T-helper 17 cell (primary cell): ENCODE measurements at places on chromosomes 4 and X.

DNA sequence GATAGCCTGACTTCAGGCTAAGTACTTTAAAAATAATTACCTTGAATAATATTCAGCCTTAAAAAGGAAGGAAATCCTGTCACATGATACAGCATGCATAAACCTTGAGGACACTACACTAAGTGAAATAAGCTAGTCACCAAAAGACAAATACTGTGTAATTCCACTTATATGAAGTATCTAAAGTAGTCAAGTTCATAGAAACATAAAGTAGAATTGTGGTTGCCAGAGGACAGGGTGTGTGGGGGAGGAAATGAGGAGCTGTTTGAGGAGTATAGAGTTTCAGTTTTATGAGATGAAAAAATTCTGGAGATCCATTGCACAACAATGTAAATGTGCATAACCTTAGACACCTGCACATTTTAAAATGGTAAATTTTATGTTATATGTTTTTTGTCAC lies 5.6 kb upstream of the STPG2 start:
- no peak overlapping the region for H3K27ac ChIP-seq
- peak overlapping the region; percentile 36 for H3K4me3 ChIP-seq
- no peaks in the 10 kb centered on the region for H3K27me3 ChIP-seq
- no peak for DNase-seq
- H3K4me1 ChIP-seq, result peaks cover 6% of the 10 kb centered on the region
- no peaks in the 10 kb centered on the region for H3K36me3 ChIP-seq

- no peaks in the 10 kb centered on the region for H3K4me1 ChIP-seq
- no peak overlapping the region for H3K4me3 ChIP-seq
- peaks cover 26% of the 10 kb centered on the region for H3K27me3 ChIP-seq
- H3K36me3 ChIP-seq, result peaks cover 2% of the 10 kb centered on the region
- H3K27ac ChIP-seq, result no peak overlapping the region
Measured at GRCh38 chr4:140277576-140277975, 95.9 kb upstream of the SCOC start.

DNA sequence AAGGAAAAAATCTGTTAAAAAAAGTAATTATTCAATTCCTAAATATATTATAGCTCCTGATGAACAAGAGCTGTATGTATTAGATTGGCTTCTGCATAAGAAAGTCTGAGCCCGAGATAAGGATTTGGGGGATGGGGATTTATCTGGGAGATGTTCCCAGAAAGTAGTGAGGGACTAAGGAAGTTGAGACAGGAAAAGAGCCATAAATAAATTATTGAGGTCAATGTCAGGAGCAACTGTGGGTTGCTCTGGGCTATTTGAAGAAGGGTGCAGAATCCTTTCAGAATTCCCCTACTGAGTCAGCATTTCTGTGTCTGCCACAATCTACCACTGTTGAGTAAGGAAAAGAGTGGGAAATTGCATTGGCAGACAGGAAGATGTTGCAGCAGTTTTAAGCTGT lies 3.1 kb upstream of the TDO2 start:
- no peaks in the 10 kb centered on the region for H3K4me1 ChIP-seq
- peaks cover 5% of the 10 kb centered on the region for H3K27me3 ChIP-seq
- no peak overlapping the region for H3K27ac ChIP-seq
- DNase-seq, result no peak
- H3K4me3 ChIP-seq, result no peak overlapping the region

DNA sequence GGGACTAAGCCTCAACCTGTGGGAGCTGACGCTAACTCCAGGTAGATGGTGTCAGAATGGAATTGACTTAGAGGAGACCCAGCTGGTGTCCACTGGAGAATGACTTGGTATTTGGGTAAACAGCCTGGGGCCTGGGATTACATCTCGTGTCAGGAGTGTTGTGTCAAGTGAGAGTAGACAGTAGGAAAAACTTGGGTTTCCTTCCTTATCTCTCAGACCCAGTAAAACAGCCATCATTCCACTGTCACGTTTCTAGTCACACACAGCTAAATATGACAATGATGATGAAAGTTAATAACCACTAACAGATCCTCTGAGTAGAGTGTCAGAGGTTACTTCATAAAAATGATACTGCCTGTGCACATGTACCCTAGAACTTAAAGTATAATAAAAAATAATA lies 13.8 kb downstream of the ZNF674 start:
- peaks cover 2% of the 10 kb centered on the region for H3K4me1 ChIP-seq
- no peaks in the 10 kb centered on the region for H3K27me3 ChIP-seq
- DNase-seq, result no peak
- H3K27ac ChIP-seq, result no peak overlapping the region

- H3K4me1 ChIP-seq, result no peaks in the 10 kb centered on the region
- H3K4me3 ChIP-seq, result no peak overlapping the region
- peaks cover 2% of the 10 kb centered on the region for H3K36me3 ChIP-seq
- no peak for DNase-seq
- H3K27ac ChIP-seq, result no peak overlapping the region
- peaks cover 36% of the 10 kb centered on the region for H3K27me3 ChIP-seq
Measured at GRCh38 chr4:74475091-74475800, 30.3 kb downstream of the AREG start.

GRCh38 chrX:132023896-132024386 lies 839 bp downstream of the STK26 start:
- peak overlapping the region; percentile 92 for H3K4me3 ChIP-seq
- no peaks in the 10 kb centered on the region for H3K36me3 ChIP-seq
- peak overlapping the region; percentile 78 for H3K27ac ChIP-seq
- H3K4me1 ChIP-seq, result peaks cover 22% of the 10 kb centered on the region
- no peaks in the 10 kb centered on the region for H3K27me3 ChIP-seq

GRCh38 chrX:110665223-110666002 lies 130.2 kb downstream of the CHRDL1 start:
- no peaks in the 10 kb centered on the region for H3K4me1 ChIP-seq
- no peaks in the 10 kb centered on the region for H3K27me3 ChIP-seq
- H3K4me3 ChIP-seq, result no peak overlapping the region
